ENCODE measurements at places on chromosomes 16 and 17. TPM values are rescaled to one million over a fixed set of nuclear protein-coding genes. Genes with fewer than 3 reads are reported as not detected.

Gene PRCD
- 0.73 TPM for total RNA-seq

Gene EVPLL
- not detected for total RNA-seq

Gene SOX8
- 1.0 TPM for total RNA-seq

Gene MT4
- total RNA-seq = not detected

Gene PTX4
- not detected for total RNA-seq

Gene CCL5
- total RNA-seq = 139 TPM

Gene MPP2
- total RNA-seq = 1.4 TPM

Gene BPTF
- total RNA-seq = 90.0 TPM

Gene ABCC12
- total RNA-seq = not detected

Gene ABCA9
- total RNA-seq = 0.42 TPM

Gene IL17C
- total RNA-seq = 0.21 TPM

Gene TMEM256
- 41.1 TPM for total RNA-seq

Gene TPSD1
- total RNA-seq = not detected

Gene TMEM100
- not detected for total RNA-seq

Gene LHX1
- total RNA-seq = not detected
